ENCODE measurements at places on chromosomes 5 and 9. TPM values are rescaled to one million over a fixed set of nuclear protein-coding genes. Genes with fewer than 3 reads are reported as not detected.

GRCh38 chr9:6907772-6908381 lies 150.1 kb downstream of the KDM4C start:
- DNase-seq, result no peak

DNA sequence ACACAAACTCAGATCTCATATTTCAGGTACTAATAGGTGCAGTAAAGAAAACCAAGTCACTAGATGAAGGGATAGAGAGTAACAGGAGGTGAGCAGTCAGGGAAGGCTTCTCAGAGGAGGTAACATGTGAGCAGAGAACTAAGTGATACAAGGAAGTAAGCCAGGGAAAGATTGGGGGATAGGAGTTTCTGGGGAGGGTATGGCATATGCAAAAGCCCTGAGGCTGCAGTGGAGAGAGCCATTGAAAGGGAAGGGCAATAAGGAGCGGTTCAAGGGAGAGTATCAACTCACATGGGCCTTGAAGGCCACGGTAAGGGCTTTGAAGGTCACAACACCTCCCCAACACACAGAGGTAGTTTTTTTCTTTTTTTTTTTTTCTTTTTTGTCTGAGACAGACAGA lies 6.9 kb downstream of the OLFML2A start:
- no peak for DNase-seq

- no peak for DNase-seq
Observed at GRCh38 chr9:89433826-89434225, 64.1 kb downstream of the SEMA4D start.

GRCh38 chr5:168653626-168654025 lies 74.5 kb upstream of the PANK3 start:
- peak; percentile 22 for DNase-seq

GRCh38 chr9:72364679-72365524 lies at the start of gene ZFAND5:
ZFAND5 (minus strand) TSS chr9:72365208; CDS start chr9:72360778, 4,430 bp downstream.
- DNase-seq, result peak; percentile 99

GRCh38 chr9:745761-746380 lies 95.6 kb upstream of the DMRT1 start:
- DNase-seq, result no peak

DNA sequence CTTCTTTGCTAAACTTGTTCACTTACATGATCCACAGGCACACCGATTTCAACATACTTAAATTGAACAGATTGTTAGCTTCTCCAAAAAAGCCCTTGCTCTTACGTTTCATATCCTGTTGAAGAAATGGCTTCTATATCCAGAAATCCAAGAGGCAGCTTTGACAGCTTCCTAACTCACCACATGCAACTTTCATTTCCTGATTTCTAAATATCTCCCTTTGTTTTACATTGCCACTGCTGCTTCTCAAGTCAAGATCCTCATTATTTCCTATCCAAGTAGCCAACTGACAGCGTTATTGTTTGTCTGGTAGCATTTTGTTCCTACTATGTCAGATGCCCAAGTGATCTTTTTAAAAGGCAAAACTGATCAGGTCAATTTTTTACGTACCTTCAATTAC lies 913.2 kb upstream of the TYRP1 start:
- DNase-seq, result no peak

- no peak for DNase-seq
Observed at GRCh38 chr9:74001382-74001781, 495.8 kb upstream of the RORB start.

- DNase-seq, result no peak
Observed at GRCh38 chr5:180869587-180869986, 8.5 kb upstream of the ZFP62 start.

DNA sequence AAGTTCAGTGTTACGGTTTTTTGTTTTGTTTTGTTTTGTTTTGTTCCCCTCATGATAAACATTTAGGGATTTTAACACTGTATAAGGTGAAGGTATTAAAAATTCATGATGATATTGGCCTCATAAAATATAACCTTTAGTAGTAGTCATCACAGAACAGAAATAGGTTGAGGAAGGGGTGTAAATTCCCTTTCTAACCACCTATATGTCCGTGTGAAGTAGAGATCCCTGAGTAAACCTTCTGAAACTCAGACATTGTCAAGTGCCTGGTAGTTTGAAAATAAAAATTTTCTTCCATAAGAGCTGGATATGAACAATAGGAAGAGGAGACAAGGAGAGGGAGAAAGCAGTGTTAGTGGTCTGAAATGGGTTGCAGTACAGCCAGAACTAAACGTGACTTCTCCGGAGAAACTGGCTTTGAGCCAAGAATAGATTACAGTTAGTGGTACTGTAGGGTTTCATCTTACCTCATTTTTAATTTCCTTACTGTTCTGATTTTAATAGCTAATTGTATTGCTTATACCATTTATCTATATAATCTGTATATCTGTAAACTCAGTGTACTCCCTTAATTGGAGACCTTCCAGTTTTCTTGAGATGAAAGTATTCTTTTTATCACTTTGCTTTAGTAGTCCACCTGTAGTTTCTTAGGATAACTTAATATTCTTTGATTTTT lies 18.3 kb downstream of the UGCG start:
- DNase-seq, result no peak

DNA sequence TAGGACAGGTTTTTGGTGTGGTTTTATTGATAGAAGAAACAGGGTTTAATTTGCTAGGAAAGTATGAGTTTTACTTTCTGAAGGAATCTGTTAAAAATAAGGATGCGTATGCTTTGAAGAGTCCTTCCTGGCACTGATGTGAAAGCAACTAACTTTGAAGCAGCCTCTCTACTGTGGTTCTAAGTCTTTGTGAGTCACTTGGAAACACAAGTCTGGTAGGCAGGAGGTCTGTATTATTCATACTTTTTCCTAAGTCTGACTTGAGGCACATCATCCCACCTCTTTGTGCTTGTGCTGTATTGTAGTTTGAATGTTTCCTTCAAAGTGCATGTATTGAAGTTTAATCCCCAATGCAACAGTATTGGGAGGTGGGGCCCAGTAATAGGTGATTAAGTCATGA lies 129.0 kb downstream of the TAF11L14 start:
- DNase-seq, result no peak

- DNase-seq, result no peak
Observed at GRCh38 chr9:5843794-5844471, 11.0 kb upstream of the ERMP1 start.

DNA sequence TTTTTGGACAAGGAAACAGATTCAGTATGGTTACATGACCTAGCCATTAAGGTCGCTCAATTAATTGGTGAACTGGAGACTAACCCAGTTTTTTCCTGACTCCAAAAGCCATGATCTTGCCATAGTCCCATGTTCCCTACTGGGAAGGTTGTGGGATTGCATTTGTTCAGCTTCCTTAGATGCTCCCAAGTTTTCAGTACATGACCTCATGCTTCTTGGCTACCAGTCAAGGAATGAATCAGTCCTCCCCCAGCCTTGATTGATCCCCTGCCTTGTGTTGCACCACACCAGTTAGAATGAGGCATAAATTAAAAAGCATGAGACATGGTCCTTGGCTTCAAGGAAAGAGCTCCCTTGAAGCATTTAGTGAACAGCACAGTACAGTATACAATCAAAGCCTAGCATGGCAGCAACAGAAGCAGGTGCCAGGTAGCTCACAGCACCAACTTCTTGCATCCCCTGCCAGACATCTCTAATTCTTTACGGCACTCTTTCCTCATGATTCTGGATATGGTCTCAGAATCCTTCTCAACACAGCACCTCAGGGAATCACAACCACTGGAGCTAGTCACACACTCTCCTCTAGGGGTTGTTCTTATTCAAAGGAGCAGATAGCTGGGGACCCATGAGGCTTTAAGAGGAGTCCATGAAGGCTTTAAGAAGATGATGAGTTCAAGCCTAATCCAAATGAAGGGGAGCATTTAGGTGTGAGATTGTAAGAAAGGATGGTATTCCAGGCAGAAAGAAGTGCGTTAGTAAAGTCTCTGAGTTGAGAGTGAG lies 295.5 kb upstream of the CLINT1 start:
- DNase-seq, result no peak

GRCh38 chr9:131181091-131181681 lies 55.8 kb downstream of the NUP214 start:
- DNase-seq, result no peak

DNA sequence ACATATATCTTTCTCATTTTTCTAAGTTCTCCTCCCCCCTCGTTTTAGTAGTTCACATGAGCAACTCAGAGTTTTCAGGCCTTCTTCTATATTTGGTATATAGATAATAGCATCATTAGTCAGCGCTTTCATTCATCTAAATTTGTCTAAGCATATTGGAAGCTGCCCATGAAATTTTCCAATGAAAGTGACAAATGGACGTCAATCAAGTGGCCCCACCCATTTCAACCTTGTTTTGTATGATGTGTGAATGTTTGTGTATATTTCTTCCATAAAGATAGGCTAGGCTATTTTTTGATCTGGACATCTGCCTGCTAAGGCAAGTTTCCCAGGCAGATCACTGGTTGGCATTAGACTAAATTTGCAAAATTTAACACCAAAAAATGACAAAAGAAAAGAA lies 104.0 kb upstream of the SSBP2 start:
- DNase-seq, result no peak

DNA sequence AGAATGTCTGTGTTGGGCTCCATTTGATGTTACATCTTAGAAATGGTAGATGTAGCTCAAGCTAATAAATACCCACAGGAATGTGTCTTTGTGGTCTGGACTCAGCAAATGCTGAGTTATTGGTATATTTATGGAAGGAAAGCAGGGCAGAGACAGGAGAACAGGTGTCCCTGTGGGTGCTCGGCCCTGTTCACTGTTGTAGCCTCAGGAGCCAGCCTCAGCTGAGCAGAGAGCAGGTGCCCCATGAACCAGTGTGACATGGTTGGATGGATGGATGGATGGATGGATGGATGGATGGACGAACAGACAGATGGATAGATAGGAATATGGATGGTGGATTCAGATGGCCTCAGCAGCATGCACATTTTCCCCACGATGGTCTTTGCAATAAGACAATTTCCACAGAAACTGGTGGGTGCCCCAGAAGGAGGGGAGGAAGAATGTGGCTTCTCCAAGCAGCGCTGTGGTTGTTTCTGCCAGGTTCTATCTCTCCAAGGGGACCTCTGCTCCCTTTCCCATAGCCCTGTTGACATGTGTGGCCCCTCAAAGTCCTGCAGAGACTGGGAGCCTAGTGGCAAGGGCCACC lies 8.2 kb upstream of the IRF1 start:
- no peak for DNase-seq

GRCh38 chr5:149849966-149850910 lies 94.4 kb downstream of the PDE6A start:
- DNase-seq, result no peak

- DNase-seq, result no peak
Observed at GRCh38 chr9:124108216-124108615, 96.6 kb downstream of the LHX2 start.

GRCh38 chr9:17520268-17521064 lies 58.4 kb upstream of the SH3GL2 start:
- peak; percentile 31 for DNase-seq

DNA sequence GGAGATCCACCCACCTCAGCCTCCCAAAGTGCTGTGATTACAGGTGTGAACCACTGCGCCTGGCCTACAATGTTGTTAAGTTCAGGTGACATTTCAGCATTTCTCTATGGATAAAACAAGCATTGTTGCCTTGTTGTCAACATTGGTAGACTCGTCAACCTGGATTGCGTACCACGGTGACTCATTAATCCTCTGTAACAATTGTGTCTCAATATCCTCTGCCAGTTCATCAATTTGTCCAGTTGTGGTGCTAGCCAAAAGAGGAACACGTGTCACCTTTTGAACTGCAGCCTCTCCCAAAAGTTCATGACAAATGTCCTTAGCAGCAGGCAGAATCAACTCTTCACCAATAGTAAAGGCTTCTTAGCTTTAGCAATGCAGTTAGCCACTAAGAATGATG lies 46.3 kb upstream of the LARP1 start:
- no peak for DNase-seq

DNA sequence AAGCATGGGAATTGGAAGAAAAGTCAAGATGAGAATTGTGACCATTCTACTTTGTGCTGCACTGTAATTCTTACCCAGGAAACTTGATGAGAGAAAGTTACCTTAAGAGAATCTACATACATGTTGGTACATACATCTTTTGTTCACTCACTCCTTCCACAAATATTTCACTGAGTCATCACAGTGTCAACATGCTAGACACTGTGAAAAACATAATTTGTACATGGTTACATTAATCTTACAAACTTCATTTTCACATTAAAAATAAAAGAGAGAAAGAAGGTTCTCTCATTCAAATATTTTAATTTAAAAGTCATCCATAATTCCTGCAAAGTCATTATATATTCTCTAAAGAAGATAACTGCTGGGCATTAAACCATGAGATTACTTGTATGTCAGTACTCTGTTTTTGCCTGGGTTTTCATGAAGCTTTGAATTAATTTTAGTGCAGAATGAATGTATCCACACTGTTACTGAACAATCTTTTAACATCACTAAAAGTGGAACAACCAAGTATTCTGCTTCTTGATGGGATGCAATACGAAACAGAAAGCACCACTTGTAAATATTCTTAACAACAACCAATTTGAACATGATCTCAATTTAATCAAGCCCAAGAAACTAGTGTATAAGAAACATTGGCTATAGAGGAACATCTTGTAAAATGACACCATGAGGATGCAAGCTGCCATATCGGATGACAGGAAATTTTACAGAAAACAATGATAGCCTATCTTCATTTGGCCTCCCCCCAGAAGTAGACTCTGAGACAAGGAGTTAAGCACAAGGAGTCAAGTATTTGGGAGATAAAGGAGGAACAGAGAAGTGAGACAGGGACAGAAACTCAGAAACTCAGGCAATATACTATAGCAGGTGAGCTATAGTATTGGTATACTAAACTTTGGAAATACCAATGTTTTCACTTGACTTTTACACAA lies 28.4 kb downstream of the ERP44 start:
- DNase-seq, result no peak

- DNase-seq, result peak; percentile 61
Observed at GRCh38 chr5:150167908-150168307, 1.3 kb downstream of the CDX1 start.

DNA sequence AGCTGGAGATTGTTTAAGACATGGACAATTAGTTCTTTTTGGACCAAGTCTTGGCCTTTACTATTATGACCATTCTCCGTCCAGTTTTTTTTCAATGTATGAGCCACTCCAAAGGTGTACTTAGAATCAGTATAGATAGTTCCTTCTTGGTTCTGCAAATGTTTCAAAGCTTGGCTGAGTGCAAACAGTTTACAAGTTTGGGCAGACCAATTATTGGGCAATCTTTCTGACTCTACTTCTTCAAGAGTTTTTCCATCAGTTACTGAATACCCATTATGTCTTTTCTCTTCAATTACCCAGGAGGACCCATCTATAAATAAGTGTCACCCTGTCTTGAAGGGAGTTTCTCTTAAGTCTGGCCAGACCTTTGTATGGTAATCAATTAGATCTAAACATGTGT lies 15.5 kb downstream of the IFT74 start:
- no peak for DNase-seq

HARS1 gene
- 44.9 TPM for total RNA-seq

ANKRD20A1 gene
- not detected for total RNA-seq

TEX53 gene
- total RNA-seq, result not detected

TAF11L10 gene
- not detected for total RNA-seq

STXBP1 gene
- total RNA-seq, result 12.0 TPM

PCDHGB2 gene
- total RNA-seq, result 2.1 TPM

EGFL7 gene
- total RNA-seq, result 16.5 TPM

NTNG2 gene
- total RNA-seq, result 1.2 TPM

ORM2 gene
- total RNA-seq, result not detected

PLAC8L1 gene
- total RNA-seq, result not detected

KCNMB1 gene
- total RNA-seq, result not detected

GABRB2 gene
- total RNA-seq, result 0.58 TPM

SAXO1 gene
- total RNA-seq, result 0.15 TPM

SOX30 gene
- 0.17 TPM for total RNA-seq

FIBCD1 gene
- total RNA-seq, result 1.8 TPM

TYRP1 gene
- 0.75 TPM for total RNA-seq

HMGCR gene
- total RNA-seq, result 227 TPM
